Right lobe of liver (tissue), 6 donors: ENCODE measurements at places on chromosomes 5 and 9. TPM values are rescaled to one million over a fixed set of nuclear protein-coding genes. Genes with fewer than 3 reads are reported as not detected.

Gene TMOD1
- total RNA-seq, result 14.3 TPM

Gene MPDZ
- total RNA-seq, result 56.0 TPM

DNA sequence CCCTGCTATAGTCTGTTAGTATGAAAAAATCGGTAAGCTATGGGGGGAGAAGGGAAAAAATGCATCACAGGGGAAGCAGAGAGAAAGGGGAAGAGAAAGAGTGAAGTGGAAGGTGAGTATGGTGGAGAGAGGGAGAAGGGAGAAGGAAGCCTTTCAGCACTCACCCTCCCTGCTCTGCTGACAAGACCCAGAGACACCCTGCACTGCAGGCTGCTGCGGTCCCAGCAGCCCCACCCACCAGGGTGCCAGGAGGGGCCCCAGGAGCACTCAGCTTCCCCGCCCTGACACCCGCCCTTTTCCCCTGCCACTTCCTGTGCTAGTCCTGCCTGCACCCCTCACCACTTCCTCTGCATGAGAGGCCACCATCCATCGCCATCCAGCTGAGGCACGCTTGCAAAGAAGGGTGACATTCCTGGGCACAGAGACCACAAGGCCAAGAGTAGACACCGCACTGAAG is 12.7 kb downstream of the STK10 start:
- no peaks in the 10 kb centered on the region for H3K27me3 ChIP-seq
- peak overlapping the region; percentile 43 for H3K27ac ChIP-seq
- no peaks in the 10 kb centered on the region for H3K36me3 ChIP-seq
- H3K4me3 ChIP-seq, result no peak overlapping the region
- DNase-seq, result peak; percentile 67

- H3K27ac ChIP-seq, result no peak overlapping the region
- H3K4me3 ChIP-seq, result no peak overlapping the region
Observed at GRCh38 chr9:113541019-113541900, 77.7 kb downstream of the RGS3 start.

- no peak for DNase-seq
- H3K36me3 ChIP-seq, result no peaks in the 10 kb centered on the region
- no peak overlapping the region for H3K27ac ChIP-seq
- H3K4me1 ChIP-seq, result no peaks in the 10 kb centered on the region
- no peak overlapping the region for H3K4me3 ChIP-seq
- no peaks in the 10 kb centered on the region for H3K27me3 ChIP-seq
Observed at GRCh38 chr9:121901616-121902015, 191.5 kb downstream of the TTLL11 start.
